ENCODE measurements at places on chromosomes 4 and X.

- DNase-seq = no peak
Measured at GRCh38 chrX:13360146-13360545, 40.3 kb upstream of the ATXN3L start.

- DNase-seq = no peak
Measured at GRCh38 chrX:54821310-54821709, 13.8 kb downstream of the MAGED2 start.

GRCh38 chr4:658681-659667 lies 15.1 kb downstream of the ATP5ME start:
- DNase-seq = no peak

DNA sequence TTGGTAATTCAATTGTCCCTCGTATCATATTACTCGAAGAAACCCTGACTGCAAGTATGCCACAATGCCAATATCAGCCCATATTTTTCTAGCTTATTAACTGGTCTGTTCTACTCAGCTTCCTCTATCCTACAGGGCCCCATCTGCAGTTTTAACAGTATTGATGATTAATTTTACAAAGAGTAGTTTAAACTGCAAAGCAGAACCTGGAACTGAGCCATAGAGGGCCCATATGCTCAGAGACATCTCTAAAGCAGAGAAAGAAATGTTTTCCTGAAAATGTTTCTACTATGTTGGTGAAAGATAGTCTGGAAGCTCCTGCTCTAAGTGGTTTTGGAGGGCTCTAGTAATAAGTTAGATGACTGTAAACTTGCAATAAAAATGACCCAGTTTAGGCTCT lies 259.4 kb upstream of the CENPE start:
- no peak for DNase-seq

DNA sequence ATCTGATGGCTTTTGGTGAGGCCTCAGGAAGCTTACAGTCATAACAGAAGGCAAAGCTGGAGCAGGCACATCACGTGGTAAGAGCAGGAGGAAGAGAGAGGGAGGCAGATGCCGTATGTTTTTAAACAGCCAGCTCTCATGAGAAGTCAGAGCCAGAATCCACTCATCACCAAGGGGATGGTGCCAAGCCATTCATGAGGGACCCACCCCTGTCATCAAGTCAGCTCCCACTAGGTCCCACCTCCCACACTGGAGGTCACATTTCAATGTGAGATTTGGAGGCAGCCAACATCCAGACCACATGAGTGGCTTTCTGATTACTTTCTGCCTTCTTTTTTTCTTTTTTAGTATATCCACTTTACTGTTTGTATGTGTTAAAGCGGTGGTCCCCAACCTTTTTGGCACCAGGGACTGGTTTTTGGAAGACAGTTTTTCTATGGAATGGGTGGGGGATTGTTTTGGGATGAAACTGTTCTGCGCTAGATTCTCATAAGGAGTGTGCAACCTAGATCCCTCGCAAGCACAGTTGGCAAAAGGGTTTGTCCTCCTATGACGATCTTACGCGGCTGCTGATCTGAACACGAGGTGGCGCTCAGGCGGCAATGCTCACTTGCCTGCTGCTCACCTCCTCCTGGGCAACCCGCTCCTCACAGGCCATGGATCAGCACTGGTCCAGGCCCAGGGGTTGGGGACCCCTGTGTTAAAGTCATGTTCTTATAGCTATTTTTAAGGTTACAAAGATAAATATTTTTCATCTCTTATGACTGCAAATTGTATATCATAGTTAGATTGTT lies 61.7 kb downstream of the SLIT2 start:
- DNase-seq = no peak

DNA sequence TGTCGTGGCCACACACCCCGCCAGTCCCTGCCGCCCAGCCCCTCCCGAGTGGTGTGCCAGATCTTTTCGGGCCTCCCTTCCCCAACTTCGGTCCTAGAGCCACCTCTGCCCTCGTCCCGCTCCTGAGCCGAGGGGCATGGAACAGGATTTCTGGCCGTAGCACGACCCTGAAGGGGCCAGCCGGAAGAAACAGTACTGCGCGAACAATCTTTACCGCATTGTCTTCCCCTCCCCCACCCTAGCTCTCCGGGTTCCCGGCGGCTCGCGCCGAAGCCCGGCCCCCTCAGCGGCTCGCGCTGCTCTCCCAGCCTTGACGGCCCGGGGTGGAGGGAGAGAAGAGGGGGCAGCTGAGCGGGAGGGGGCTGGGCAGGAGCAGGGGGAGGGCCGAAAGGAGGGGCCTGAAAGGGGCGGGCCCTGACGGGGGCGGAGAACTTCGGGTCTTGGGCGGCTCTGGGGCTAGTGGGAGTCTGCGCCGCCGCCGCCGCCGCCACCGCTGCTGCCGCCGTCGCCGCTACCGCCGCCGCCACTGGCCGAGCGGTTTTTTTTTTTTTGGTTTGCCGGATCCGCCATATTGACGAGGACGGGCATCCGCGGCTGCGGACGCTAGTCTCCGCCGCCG lies at the start of gene USP9X:
Gene USP9X (plus strand): TSS at position 553 of the 619 bp plus-strand sequence. CDS start 38,184 bp downstream, outside the sequence.
- peak; percentile 48 for DNase-seq

DNA sequence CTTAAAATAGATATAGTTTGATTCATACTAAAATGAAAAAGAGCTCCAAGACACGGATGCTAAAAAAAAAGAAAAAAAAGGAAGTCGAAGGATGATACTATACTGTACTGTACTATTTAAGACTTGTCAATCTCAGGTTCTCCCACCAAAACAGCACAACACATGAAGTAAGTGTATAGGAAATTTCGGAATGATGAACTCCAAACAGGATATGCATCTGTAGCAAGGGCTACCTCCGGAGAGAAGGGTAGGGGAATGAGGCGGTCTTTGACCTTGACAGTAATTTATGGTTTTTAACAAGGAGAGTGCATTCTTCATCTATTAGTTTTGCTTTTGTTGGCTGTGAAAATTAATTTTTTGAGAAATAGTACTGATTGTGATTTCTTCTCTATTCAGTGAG lies 541 bp upstream of the FIP1L1 start:
- DNase-seq = no peak

- DNase-seq = no peak
Measured at GRCh38 chrX:47649781-47650163, 591 bp downstream of the ELK1 start.

GRCh38 chr4:98930311-98930865 lies 1.5 kb upstream of the EIF4E start:
- no peak for DNase-seq

GRCh38 chrX:18755651-18756050 lies 48.2 kb downstream of the PPEF1 start:
- no peak for DNase-seq

GRCh38 chr4:71132486-71132885 lies 139.0 kb downstream of the DCK start:
- no peak for DNase-seq

DNA sequence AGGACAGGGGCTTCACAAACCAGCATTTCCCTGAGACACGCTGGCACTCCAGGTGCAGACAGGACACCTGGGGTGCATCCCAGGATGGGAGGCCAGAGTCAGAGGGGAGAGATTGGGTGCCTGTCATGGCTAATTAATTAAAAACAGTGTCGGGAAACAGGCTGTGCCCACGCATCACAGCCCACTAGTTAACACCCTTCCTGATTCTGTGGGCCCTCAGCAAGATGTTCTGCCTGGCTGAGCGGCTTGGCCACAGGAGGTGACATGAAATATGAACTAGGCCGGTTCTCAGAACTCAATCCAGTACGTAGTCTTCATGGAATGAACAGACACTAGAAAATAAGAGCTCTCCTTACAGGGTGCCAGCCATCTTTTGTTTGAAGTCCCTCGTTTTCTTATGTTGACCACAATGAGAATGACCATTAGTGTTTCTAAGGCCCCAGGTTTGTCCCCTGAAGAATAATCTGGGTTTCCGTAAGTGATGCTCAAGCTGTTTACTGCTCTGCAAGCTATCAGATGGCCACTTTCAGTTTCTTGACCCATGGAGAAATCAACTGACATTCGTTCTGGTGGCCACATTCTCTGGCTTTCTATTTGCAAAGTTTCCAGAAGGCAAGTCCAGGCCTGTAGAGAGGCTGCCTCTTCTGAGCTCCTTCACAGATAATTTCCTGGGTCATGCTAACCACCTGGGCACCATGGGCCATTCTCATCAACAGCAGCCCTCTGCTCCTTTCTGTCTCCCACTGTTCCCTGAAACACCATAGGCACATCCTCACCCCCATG lies 72.3 kb downstream of the SLC34A2 start:
- no peak for DNase-seq

- no peak for DNase-seq
Measured at GRCh38 chr4:128837198-128837597, 27.7 kb downstream of the JADE1 start.

All from omental fat pad (tissue), 4 donors.